ENCODE measurements at places on chromosomes 5 and 9.

DNA sequence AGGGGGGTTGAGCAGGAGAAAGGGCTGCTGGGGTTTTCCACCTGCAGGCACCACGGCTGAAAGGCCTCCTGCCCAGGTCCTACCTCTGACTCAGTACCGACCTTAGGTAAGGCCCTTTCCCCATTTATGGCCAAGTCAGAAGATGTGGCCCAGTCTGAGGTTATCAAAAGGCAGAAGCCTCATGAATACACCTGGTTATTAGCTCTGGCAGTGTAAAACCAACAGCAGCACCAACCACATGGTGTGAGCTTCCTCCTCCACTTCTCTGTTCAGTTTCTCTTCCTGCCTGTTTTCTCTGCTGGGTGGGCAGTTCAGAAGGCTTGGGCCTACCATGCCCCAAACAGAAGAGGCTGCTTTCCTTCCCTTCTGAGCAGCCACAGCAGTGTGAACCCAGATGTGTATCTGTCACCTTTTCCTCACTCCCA, 86.9 kb downstream of the UGCG start:
- peaks cover 35% of the 10 kb centered on the region for H3K4me1 ChIP-seq
- no peaks in the 10 kb centered on the region for H3K27me3 ChIP-seq
- no peak for DNase-seq
- H3K27ac ChIP-seq, result no peak overlapping the region
- no peak overlapping the region for H3K4me3 ChIP-seq

DNA sequence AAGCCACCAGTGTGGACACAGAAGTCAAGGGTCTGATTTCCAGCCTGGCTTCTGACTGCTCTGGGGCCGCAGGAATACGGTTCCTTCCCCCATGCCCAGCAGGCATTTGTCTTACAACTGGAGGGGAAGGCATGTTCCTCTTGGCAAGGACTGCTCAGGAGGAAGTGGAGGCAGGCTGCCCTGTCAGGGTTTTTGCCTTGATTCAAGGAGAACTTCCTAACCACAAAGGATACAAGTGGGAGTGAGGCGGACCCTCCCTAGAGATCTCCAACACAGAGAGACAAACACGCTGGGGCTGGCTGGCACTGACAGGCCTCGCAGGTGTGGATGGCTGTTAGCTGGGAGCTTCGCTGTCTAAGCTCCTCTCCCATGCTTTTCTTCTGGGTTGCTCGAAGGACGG, 19.1 kb downstream of the TGFBI start:
- no peak overlapping the region for H3K27ac ChIP-seq
- H3K27me3 ChIP-seq, result no peaks in the 10 kb centered on the region
- no peak for DNase-seq
- H3K4me1 ChIP-seq, result peaks cover 1% of the 10 kb centered on the region
- no peak overlapping the region for H3K4me3 ChIP-seq

GRCh38 chr9:72982146-72982799, 29.4 kb upstream of the ALDH1A1 start:
- H3K4me3 ChIP-seq, result no peak overlapping the region
- H3K27me3 ChIP-seq, result no peaks in the 10 kb centered on the region
- H3K4me1 ChIP-seq, result no peaks in the 10 kb centered on the region
- no peak for DNase-seq
- H3K27ac ChIP-seq, result no peak overlapping the region

DNA sequence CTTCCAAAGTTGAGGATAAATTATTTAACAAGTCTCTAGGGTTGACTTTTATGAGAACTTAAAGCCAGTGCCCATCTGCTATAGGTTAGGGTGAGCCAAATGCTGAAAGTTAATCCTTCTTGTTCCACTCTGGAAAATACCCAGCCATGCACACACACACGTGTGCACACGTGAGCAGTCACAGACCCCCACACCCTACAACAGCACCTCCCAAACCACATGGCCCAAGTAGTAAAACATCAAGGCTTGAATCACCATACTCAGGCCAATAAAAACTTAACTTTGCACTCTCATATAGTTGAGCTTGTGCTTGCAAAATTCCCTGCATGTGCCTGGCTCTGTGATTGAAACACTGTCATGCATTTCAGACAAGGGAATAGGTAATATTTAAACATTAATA, 467.6 kb downstream of the ARHGEF28 start:
- H3K27me3 ChIP-seq, result no peaks in the 10 kb centered on the region
- no peak overlapping the region for H3K4me3 ChIP-seq
- no peak overlapping the region for H3K27ac ChIP-seq
- H3K36me3 ChIP-seq, result no peaks in the 10 kb centered on the region
- no peaks in the 10 kb centered on the region for H3K4me1 ChIP-seq

DNA sequence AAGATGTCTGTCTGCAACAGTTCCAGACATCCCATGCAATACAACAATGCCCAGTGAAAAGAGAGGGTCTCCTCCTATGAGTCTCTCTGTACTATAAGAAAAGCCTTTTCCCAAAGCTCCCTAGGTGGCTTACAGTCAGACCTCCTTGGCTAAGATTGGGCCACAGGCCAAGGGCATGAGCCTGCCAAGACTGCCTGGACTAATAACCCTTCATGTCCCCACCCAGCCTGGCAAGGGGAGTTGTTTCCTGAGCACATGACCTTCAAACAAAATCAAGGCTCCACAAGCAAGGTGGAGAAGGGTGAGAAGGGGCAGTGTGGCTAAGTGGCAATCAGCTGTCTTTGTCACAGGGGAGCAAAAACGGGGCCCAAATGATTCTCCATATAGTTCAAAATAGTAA, 75.6 kb upstream of the ZSWIM6 start:
- H3K27me3 ChIP-seq, result no peaks in the 10 kb centered on the region
- H3K4me3 ChIP-seq, result no peak overlapping the region
- no peaks in the 10 kb centered on the region for H3K4me1 ChIP-seq
- no peaks in the 10 kb centered on the region for H3K36me3 ChIP-seq
- H3K27ac ChIP-seq, result no peak overlapping the region

DNA sequence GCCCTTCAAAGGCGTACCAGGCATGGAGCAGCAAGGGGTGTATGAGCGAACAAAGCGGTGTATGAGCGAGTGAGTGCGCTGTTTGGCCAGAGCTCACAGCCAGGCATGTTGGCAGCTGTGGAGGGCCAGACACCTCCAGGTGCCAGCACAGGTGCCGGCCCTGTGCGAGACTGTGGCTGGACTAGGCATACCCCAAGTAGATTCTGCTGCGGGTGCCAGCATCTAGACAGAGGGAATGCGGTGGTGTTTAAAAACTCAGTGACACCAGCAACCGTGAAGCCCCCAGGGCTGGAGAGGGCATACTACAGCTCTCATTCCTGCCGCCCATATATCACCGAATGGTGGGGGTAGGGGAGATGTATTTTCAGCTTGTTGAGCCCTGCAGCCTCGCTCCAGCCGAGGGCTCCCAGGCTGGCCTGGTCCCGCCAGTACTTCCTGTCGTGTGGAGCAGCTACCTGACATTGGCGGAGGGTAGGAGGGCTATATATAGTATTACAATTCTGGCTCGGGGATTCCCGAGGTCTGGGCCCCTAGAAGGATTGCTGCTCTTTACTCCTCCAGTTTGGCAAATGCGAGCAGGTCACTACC, 1829.6 kb upstream of the NUDT12 start:
- H3K27me3 ChIP-seq, result no peaks in the 10 kb centered on the region
- no peak overlapping the region for H3K27ac ChIP-seq
- no peaks in the 10 kb centered on the region for H3K4me1 ChIP-seq
- H3K36me3 ChIP-seq, result no peaks in the 10 kb centered on the region
- no peak for DNase-seq

DNA sequence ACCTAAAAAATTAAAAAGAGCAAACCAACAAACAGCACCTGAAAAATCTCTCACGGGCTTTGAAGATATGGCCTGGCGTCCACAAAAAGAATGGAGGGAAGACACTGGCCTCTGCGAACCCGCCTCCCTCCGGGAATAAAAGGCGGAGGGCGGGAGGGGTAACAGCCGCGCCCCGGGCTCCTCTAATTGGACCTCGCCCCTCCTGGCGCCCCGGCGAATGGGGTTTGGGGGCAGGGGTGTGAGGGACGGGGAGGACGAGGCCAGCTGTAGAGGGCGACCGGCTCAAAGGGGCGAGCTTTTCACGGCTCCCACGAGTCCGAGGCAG, 753 bp downstream of the FANCC start:
- peak overlapping the region; percentile 33 for H3K4me3 ChIP-seq
- no peaks in the 10 kb centered on the region for H3K36me3 ChIP-seq
- no peak overlapping the region for H3K27ac ChIP-seq
- DNase-seq, result no peak
- peaks cover 12% of the 10 kb centered on the region for H3K4me1 ChIP-seq

DNA sequence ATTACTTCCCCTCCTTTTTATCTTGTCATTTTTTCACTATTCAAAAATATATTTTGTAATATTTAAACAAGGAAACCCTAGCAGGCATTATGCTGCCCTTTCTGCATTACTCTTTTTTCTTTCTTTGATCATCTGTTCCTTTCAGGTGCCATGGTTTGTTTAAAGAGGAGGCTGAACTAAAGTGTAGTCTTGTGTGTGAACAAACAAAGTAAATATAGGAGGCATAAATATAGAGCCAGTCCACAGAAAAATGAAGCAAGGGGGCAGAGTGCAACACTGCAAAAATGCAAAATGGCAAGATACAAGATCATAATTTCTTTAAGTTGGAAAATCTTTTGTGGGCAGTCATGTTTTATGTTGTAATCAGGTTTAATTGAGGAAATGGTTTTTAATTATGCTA, 947.3 kb upstream of the COX7C start:
- no peaks in the 10 kb centered on the region for H3K27me3 ChIP-seq
- H3K4me3 ChIP-seq, result no peak overlapping the region
- H3K36me3 ChIP-seq, result no peaks in the 10 kb centered on the region
- H3K4me1 ChIP-seq, result no peaks in the 10 kb centered on the region
- no peak for DNase-seq
- H3K27ac ChIP-seq, result no peak overlapping the region

- H3K27me3 ChIP-seq, result no peaks in the 10 kb centered on the region
- no peak overlapping the region for H3K27ac ChIP-seq
- H3K4me3 ChIP-seq, result no peak overlapping the region
These were observed 39.8 kb upstream of the SELENOP start for GRCh38 chr5:42851481-42851880.

DNA sequence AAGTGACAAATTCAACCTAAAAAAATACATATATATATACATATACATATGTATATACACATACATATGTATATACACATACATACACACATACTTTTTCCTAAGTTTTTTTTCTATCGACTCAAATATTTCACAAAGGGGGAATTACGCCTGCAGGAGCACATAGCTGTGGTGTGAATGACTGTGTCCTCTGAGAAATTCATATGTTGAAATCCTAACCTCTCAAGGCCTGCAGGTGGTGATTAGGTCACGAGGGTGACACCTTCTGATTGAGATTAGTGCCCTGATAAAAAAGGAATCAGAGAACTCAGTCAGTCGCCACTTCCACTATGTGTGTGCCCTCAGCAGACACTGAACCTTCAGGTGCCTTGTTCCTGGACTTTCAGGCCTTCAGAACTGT, 248.7 kb downstream of the SEMA5A start:
- DNase-seq, result no peak
- no peaks in the 10 kb centered on the region for H3K36me3 ChIP-seq
- no peak overlapping the region for H3K27ac ChIP-seq
- H3K27me3 ChIP-seq, result no peaks in the 10 kb centered on the region
- H3K4me3 ChIP-seq, result no peak overlapping the region

DNA sequence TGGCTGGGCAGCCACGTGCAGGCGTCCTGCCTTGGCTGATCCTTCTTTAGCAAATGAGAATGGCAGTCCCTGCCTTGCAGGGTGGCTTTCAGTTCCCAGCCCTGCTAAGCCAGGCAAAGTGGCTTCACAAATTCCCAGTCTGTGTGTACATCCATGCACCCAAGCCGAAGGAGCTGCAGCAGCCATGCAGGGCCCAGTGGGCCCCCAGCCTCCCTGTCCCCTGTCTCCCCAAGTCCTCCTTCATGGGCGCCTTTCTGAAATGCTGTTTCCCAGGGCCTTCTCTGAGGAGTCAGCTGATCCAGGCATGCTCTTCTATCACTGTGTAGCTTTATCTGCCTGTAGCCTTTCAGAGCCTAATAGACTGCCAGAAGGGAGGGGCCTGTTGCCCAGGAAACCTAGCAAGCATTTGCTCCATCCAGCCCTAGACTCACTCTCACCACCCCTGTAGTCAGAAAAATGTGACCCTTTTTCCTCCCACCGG, 47.4 kb upstream of the SHC3 start:
- peaks cover 20% of the 10 kb centered on the region for H3K27me3 ChIP-seq
- DNase-seq, result no peak
- no peak overlapping the region for H3K27ac ChIP-seq

DNA sequence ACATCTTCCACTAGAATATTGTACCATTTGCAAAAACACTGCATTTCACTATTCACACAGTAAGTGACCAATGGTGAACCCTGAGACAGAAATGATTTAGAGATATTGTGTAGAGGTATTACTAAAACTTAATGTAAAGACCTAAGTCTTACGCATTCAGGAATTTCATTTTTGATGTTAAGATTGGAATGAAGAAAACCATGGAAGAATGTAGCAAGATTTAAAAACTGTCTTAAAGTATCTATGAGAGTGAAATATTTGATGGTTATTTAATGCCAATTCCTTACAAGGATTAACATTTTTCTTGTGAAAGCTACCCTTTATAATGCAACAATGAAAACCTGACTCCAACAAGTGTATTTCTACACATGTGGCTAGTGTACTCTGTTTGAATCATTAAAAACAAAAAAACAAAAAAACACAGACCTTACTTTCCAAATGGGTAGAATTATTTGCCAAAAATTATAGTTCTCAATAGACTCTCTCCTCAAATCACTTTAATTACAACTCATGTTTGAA, 172.0 kb downstream of the NNT start:
- H3K4me3 ChIP-seq, result no peak overlapping the region
- DNase-seq, result no peak
- no peaks in the 10 kb centered on the region for H3K27me3 ChIP-seq
- H3K27ac ChIP-seq, result no peak overlapping the region
- no peaks in the 10 kb centered on the region for H3K4me1 ChIP-seq
